ENCODE measurements at places on chromosomes 13 and 19. TPM values are rescaled to one million over a fixed set of nuclear protein-coding genes. Genes with fewer than 3 reads are reported as not detected.

The CD33 gene
- 1.6 TPM for polyA plus RNA-seq

The TMEM205 gene
- polyA plus RNA-seq, result 135 TPM

DNA sequence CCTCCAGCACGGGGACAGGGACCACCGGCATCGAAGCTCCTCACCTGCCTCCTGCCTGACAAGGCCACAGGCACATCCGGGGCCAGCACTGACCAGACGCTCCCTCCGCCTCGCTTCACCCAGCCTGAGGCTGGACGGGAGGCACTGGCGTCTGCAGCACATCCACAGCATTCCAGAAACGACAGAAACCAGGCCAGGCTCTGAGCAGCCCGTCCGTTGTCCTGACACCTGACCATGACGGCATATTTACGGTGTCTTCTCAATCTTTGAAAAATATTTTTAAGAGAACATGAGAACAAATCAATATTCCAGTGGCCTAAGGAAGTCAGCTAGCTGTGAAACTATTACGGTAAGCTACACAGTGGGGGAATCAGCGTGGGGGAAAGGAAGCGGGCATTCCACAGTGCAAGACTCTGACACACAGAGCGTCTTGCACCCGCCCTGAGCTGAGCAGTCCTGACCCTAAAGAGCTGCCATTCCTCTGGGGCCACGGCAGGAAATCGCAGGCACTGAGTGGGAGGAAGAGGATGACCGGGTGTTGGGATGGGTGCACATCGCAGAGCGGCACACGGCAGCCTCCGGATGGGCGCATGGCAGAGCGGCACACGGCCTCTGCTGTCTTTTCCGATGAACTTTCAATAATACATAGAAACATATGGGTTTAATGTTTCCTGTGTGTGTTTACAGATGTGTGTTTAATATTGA is 26.8 kb downstream of the RASA3 start:
- no peak for DNase-seq

The TEAD2 gene
- 97.3 TPM for polyA plus RNA-seq

- DNase-seq, result no peak
These were observed 6.3 kb upstream of the ANGPTL8 start for GRCh38 chr19:11233073-11233472.

- no peak for DNase-seq
These were observed 5.3 kb downstream of the SLC27A1 start for GRCh38 chr19:17475541-17476115.

The CYP4F22 gene
- 0.21 TPM for polyA plus RNA-seq

GRCh38 chr19:18428173-18428786 is 9.1 kb downstream of the SSBP4 start:
- DNase-seq, result no peak

- DNase-seq, result no peak
These were observed 541 bp downstream of the ASPDH start for GRCh38 chr19:50512999-50513745.

GRCh38 chr13:113148407-113148806 is 10.0 kb upstream of the PROZ start:
- DNase-seq, result no peak

DNA sequence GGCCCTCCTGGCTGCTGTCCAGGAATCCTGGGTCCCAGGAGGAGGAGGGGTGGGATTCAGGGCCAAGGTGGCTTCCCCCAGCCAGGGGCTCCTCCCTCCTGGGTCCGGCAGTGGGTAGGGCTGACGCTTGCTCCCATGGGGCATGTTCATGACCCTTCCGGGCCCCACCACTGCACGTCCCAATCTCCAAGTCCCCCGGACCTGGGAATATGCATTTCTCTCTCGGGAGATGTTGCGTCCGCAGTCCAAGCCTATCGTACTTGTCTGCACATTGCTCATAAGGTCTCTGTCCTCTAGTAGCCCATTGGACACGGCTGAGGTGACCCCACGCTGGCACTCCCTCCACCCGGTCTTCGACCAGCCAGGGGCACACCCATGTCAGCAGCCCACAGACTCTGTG is 192.3 kb downstream of the TEX29 start:
- DNase-seq, result no peak

DNA sequence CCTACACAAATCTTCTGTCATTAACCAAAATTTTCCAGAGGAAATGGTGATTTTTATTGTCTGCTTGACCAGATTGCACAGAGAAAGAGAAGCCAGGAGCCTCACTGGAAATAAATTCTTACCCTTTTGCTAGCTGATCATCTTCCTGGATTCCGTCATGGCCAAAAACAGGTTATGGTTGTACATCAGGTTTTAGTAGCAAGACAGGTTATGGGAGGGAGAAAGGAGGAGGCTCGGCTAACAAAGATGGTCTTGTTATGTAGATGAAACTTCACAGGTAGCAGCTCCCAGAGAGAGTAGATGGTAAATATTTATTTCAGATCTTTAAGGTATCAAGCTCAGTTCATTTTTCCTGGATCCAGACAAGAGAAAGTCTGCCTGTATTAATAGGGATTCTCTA is 19.7 kb upstream of the CEACAM3 start:
- DNase-seq, result no peak

GRCh38 chr19:22427547-22427946 is 5.4 kb upstream of the ZNF98 start:
- DNase-seq, result no peak

DNA sequence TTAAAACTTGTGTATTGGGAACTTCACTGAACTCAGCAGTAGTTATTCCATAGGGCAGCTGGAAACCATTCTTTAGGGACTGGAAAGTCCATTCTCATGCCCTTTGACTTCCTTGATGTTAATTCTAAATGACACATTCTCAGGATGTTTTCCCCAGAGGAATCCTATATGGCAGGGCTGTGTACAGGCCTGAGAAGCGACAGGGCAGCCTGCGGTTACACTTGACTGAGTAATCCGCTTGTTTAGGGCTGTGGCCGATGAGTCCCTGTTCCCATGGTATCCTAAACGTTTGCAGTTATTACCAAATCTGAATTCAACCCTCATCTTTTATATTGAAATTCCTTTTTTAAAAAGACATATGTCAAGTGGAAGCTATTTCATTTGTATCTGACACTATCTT is 83.5 kb downstream of the COL4A2 start:
- no peak for DNase-seq

DNA sequence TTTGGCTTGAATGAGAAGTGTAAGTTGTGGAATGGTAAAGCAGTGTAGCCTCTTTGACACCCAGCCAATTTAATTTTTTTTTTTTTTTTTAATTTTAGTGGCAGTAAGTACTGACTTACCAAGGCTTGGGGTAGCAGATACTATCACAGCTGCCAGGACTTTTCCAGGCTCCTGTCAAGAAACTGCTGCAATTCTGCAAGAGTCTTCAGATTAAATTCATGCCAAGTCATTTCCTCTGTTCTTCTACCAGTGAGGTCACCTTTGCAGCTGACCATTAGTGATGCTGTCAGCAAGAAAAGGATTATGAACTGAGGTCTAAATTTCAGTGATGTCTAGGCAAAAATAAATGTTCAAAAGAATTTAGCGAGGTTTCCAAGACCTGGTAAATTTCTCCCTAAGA is 91.2 kb downstream of the GGACT start:
- DNase-seq, result no peak

The TRMT1 gene
- 41.1 TPM for polyA plus RNA-seq

The WDR88 gene
- 1.2 TPM for polyA plus RNA-seq

DNA sequence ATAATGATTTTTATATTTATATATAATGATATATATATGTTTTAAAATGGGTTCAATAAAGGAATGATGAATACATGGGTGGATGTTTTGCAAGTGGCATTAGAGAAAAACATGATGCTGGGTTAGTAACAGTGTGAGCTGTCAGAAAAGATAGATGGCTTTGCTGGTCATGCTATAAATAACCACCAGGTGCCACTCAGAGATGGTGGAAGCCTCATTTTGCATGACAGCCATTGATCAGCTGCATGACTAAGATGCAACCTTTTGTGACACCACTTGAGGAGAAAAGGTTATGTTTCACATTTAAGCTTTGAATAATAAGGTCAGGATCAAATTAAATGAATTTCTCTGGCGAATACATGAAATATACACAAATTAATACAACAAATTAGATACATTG is 737.7 kb downstream of the PCDH9 start:
- DNase-seq, result no peak

- DNase-seq, result no peak
These were observed 1.2 kb upstream of the KPTN start for GRCh38 chr19:47485210-47485609.

GRCh38 chr13:69999875-70000274 is 107.8 kb upstream of the ATXN8OS start:
- DNase-seq, result no peak

- no peak for DNase-seq
These were observed 3.1 kb downstream of the VPS36 start for GRCh38 chr13:52447354-52447753.

DNA sequence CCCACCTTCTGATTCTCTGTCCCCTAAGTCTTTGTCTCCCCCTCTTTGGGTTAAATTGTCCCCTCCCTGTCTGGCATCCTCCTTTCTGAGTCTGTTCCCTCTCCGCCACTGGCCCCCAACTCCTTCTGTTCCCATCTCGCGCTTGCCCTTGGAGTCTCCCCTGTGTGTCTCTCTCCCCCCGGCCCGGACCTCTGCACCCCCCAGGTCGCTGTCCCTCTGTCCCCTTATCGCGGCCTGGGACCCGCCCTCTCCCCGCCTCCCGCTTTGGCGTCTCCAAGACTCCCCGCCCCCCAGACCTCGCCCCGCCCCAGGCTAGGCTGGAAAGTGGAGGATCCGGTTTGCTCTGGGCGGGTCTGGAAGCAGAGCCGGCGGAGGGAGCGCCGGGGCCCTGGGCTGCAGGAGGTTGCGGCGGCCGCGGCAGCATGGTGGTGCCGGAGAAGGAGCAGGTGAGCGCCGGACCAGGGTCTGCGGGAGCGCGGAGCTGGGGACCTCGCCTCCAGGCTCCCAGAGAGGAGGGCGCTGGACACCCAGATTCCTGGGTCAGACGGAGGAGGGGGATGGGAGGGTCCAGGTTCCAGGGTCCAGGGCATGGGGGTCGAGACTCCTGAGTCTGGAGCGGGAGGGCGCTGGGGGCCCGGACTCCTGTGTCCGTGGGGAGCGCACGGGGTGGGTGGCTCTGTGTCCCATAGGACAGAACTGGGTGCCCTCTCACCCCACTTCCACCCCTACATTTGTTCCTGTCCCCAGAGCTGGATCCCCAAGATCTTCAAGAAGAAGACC is at the start of gene TRPM4:
Gene TRPM4 (plus strand): TSS at position 348 of the 780 bp plus-strand sequence. CDS start 75 bp downstream, at position 423.
- peak; percentile 79 for DNase-seq
